Hematopoietic multipotent progenitor cell treated with erythropoietin and hydrocortisone succinate and interleukin-3 and kit ligand, for 6 days (in vitro differentiated cells): ENCODE measurements at places on chromosomes 1 and 21.

GRCh38 chr1:5651964-5652821 lies 340.0 kb downstream of the NPHP4 start:
- DNase-seq, result no peak

DNA sequence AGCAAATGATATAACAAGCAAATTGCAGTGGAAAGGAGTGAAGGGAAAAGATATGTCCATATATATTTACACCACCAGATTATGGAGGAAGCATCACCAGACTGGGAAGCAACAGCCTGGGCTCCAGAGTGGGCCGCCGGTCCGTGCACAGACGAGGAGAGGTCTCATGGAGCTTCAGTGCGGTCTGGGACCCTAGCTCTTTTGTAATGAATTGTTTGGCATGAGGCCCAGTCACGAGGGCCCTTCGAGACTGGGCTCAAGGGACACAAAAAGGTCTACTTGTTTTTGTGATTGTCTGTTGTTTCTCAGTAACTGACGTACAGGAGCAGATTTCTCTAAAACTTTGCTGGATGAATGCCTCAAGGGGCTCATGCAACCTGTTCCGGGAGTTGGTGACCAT lies 12.9 kb upstream of the STUM start:
- DNase-seq, result no peak

GRCh38 chr21:27813750-27814149 lies 846.9 kb upstream of the ADAMTS5 start:
- no peak for DNase-seq

GRCh38 chr1:156602557-156602993 lies 1.3 kb upstream of the GPATCH4 start:
- peak; percentile 73 for DNase-seq

DNA sequence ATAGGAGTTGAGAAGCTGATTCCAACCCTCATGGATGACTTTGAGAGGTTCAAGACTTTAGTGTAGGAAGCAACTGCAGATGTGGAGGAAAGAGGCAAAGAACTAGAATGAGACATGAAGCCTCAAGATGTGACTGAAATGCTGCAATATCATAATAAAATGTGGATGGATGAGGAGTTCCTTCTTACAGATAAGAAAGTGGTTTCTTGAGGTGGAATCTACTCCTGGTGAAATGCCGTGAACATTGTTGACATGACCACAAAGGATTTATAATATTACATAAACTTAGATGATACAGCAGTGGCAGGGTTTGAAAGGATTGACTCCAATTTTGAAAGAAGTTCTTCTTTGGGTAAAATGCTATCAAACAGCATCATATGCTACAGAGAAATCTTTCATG lies 28.8 kb downstream of the LTN1 start:
- DNase-seq, result no peak

DNA sequence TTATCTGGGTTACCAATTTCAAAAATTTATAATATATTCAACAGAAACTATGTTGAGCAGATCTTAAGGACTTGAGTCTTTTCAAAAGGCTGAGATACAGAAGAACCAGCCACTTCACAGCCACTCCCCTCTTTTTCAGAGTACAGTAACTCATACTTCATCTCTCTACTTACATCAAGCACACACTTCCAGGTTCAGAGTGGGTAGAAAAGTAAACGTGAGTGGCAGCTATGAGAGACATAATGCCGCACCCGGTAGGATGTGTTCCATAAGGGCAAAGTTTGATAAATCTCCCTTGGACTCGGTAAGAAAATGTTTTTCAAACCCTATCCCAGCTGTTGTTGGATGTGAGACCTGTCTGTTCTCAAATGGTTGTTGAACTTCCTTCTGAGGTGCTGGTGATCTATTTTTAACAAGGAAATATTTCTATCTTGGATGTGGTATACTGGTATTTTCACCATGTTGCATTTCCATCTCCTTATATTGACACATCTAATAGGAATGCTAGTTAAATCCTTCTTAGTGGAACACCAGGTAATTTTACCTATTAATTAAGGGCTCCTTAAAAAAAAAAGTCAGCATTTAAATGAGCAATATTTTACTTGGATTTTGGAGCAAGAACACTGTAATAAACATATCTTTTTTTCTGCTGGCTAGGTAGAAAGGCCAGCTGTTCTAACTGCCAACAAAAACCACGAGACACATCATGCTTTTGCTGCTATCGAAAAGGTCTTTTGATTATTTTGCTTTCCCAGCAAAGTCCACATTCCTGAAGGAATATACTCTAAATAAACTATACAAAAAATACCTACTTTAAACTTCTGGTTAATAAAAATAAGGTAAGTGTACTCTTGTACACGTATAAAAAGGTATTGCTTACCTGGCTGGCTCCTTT lies 28.2 kb downstream of the CNN3 start:
- DNase-seq, result no peak
